ENCODE measurements at places on chromosomes 3 and 15.

GRCh38 chr3:38471260-38471857 is 17.7 kb downstream of the ACVR2B start:
- DNase-seq, result no peak

GRCh38 chr3:124833710-124834332 is 53.3 kb downstream of the ITGB5 start:
- no peak for DNase-seq

- DNase-seq, result no peak
Measured at GRCh38 chr3:117200962-117201361, 491.4 kb downstream of the TUSC7 start.

GRCh38 chr3:24678421-24678865 is 183.8 kb upstream of the THRB start:
- DNase-seq, result no peak

DNA sequence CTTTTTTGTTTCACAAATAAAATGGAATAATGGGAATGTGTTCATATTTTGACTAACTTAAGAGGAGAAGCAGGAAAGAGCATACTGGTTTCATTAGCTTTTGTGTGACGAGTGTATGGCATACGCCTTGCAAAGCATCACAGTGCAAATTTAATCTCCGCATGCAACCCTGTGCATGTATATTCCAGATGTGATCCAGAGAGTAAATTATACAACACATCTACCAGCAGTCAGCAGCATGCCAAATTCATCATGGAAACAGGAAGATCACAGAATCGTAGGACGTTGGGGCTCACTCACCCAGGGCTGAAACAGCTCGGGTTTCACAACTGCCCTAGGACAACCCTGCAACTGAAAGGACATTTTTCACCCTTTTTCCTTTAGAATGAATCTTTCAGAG is 53.4 kb downstream of the ADAMTS9 start:
- DNase-seq, result no peak

DNA sequence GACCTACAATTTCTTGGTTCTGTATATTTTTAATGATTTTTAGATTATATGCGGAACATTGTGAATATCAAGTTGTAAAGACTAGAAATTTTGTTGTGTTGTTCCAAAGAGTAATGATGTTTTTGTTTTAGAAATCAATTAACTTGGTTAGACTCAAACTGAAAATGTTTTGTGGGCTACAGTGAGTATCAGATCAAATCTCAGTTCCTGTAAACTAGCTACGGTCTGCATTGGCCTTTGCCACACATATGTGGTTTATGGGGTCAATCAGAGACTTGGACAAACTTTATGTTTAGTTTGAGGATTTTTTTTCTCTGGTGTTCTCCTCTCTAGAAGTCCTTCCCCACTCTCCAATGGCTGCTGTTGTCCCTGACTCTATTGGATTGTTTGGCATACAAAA is 308.0 kb upstream of the THRB start:
- DNase-seq, result no peak

DNA sequence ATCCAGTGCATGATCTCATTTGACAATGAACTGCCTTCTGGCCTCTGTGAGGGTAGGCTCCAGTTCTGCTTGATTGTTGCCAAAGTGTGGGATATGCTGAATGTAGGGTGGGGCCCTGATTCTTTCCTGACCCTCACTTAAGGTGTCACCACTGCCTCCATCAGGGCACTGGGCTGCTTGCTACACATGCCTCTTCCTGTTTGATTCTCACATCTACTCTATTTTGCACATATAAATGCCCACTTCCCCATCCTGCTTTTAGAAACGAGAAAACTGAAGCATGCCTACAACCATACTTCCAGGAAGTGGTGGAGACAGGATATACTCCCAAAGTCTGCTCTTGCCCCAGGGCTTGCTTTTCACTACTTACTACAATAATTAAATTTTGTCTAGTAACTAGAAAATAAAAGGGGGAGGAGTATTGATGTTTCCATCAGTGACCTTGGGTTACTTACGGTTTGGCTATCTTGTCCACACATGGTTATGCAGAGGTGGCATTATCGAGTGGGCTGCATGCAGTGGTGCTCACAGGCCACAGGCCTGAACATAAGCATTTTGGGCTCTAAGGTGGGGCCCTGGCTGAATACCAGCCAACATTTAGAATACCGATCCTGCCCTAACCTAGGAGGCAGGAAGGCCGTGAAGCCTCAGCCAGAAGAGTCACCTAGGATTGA is 6.7 kb downstream of the ZDHHC3 start:
- DNase-seq, result no peak

- DNase-seq, result no peak
Measured at GRCh38 chr3:159844801-159845261, 143.8 kb upstream of the IL12A start.

GRCh38 chr3:182786564-182787196 is 6.6 kb upstream of the ATP11B start:
- no peak for DNase-seq

DNA sequence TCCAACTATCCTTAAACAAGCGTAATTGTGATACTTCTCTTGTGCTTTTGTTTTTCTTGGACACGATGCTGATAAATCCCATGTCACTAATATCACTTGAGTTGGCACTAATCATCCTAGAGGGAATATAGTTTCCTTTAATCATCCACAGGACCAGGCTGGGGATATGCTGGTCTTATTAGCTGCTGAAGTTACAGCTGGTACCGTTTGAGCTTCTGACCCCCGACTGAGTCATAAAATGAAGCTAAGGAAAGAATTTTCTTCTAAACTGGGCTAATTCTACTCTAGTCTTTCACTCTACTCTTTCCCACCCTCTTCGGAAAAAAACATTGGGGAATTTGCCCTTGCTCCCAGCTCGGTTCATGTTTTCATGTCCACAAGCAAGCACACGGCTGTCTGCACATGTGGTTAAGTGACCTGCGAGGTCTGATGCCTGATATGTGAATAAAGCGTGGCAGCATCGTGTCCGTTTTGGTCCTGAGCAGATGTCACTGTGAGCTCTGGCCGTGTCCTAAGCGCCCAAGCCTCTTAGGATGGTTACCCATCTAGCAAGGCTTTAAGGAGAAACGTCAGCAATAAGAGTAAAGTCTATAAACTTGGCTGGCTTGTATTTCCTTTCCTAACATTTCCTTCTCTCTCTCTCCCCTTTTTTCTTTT is 223.7 kb downstream of the ITPR1 start:
- no peak for DNase-seq

DNA sequence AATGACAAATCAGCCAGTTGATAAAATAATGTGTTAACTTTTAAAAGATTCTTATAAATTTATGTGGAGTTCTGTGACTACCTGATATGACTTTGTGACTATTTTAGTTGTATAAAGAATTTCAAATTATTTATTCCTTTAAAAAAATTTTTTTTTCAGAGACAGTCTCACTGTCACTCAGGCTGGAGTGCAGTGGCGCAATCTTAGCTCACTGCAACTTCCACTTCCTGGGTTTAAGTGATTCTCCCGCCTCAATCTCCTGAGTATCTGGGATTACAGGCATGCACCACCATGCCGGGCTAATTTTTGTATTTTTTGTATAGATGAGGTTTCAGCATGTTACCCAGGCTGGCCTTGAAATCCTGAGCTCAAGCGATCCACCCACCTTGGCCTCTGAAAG is 48.5 kb downstream of the MBNL1 start:
- no peak for DNase-seq

DNA sequence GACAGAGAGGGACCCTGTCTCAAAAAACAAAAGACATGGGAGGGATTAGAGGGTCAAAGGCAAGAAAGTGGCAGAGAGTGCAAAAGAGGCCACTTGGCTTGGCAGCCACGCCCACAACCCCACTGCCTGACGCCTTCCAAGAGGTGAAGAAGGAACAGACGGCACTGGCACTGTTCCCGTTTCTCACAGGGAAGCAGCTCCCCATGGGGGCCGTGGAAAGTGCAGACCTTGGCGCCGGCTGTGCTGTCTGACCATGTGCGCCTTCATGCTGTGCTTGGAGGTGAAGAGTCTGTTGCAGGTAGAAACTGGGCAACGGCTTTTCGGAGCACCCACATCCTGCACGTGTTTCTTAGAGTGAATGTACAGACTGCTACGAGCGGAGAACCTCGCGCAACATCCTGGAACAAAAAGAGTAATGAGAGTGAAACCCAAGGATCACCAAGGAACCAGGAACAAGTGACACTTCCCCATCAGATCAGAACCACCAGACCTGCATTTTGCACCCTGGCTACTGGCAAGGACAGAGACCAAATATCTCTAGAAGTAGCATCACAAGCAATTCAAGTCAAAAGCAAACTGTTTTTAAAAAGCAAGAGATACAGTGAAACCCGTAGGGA is 9.7 kb downstream of the ZXDC start:
- DNase-seq, result no peak

- no peak for DNase-seq
Measured at GRCh38 chr3:194930377-194931204, 244.9 kb downstream of the FAM43A start.

GRCh38 chr3:124298951-124299350 is 307.0 kb upstream of the ROPN1 start:
- no peak for DNase-seq

GRCh38 chr15:100902436-100903167 is 16.6 kb upstream of the LRRK1 start:
- DNase-seq, result peak; percentile 65

DNA sequence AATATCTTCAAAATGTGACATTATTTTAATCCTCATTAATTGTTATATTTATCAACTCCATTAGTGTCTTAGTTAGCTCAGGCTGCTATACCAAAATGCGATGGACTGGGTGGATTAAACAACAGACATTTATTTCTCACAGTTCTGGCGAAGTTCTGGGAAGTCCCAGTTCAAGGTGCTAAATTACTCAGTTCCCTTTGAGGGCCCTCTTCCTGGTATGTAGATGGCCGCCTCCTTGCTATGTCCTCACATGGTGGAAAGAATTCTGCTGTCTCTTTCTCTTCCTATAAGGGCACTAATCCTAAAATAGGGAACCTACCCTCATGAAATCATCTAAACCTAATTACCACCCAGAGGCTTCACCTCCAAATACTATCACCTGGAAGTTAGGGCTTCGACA is 38.8 kb upstream of the DUT start:
- no peak for DNase-seq

GRCh38 chr3:103601666-103602065 is 1166.9 kb downstream of the ZPLD1 start:
- no peak for DNase-seq

DNA sequence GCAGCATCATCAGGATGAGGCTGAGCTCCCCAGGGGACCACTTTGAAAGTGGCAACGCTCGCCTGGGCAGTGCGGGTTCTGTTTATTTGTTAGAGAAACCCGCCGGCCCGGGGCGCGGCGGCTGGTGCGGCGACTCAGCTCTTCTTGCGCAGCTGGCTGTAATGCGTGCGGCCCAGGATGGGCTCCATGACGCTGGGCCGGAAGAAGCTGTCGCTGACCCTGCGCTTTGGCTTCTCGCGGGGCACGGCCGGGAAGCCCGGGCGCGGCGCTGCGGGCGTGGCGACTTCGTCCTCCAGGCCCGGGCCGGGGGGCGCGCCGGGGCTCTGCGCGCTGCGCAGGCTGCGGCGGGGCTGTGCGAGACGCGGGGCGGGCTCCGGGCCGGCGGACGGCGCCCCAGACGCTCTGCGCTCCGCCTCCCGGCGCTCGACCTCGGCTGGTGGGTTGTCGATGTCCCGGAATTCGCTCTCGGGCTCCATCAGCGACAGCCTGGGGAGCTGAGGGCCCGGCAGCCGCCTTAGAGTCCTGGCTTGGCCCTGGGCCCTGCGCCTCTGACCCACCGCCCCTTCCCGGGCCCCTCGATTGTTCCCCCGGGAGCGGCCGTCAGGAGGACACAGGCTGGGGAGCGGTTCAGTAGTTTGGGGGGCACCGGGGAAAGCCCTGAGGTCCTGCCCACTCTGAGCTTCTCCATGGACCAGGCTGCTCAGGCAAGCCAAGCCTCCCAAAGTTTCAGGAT is 10.3 kb upstream of the KIF7 start:
- no peak for DNase-seq

- DNase-seq, result peak; percentile 48
Measured at GRCh38 chr3:30933478-30934207, 39.2 kb upstream of the GADL1 start.

DNA sequence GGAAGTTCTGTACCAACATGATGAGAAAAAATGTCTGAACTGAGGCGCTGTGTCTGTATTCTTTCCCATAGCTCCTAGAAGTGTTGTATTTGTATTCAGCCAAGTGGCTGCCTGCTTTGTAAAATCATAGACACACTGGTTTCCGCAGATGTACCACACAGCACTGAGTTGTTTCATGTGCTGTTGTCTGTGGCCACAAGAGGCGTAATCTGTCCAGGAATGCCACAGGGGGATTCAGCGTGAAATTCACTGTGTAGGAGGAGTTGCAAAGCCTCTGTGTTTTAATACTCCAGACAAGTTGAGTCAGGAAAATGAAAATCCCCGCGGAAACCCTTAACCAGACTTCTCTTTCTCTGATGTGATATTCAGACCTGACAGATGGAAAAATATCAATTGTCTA is 462.2 kb downstream of the NSUN3 start:
- no peak for DNase-seq

- no peak for DNase-seq
Measured at GRCh38 chr3:151087648-151088047, 2.2 kb downstream of the MED12L start.

GRCh38 chr15:66715181-66715624 is 13.2 kb downstream of the SMAD6 start:
- no peak for DNase-seq

GRCh38 chr15:97989299-97989698 is 28.8 kb downstream of the ARRDC4 start:
- no peak for DNase-seq

DNA sequence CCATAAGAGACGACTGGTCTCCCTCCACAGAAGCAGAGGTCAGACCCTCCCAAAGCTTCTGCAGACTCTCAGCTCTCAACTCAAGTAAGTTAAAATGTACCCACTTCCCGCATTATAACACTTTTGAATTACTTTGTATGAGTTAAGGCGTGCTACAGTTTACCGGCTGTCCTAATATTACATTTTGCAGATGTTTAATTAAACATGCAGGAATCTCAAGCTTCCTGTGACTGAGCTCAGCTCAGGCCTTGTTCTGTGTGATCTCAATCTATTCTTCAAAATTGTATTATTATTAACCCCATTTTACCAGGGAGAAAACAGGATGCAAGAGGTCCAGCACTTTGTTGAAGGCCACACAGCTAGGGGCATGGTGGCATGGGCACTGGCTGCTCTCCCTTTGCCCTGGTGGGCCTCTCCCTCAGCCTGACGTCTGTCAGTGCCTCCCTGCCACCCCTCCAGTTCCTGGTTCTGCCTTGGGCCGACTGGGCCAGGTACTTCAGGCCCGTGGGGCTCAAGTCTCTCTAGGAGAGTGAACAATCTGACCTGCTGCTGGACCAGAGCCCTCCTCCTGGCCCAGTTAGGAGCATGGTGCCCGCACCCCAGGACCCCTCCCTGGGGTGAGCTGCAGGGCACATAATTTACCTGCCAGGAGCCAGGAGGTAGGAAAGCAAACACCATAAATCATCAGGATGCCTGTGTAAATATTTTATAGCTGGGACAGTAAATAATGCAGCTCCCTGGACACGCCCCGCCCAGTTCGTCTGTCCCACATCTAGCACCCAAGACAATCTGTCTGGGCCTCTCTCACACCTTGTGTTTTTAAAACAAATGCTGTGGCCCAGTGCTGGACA is 14.9 kb upstream of the RFT1 start:
- no peak for DNase-seq

GRCh38 chr15:51829376-51830275 is at the start of gene TMOD3:
Gene TMOD3, plus strand, starts transcription at chr15:51829653. Its CDS starts 33,232 bp downstream, at chr15:51862885.
- peak; percentile 40 for DNase-seq
